GM23248 (cell line): ENCODE measurements at places on chromosomes 7 and 10. TPM values are rescaled to one million over a fixed set of nuclear protein-coding genes. Genes with fewer than 3 reads are reported as not detected.
A peak's percentile ranks its signal among the peaks of the same experiment; 100 is the strongest.

DNA sequence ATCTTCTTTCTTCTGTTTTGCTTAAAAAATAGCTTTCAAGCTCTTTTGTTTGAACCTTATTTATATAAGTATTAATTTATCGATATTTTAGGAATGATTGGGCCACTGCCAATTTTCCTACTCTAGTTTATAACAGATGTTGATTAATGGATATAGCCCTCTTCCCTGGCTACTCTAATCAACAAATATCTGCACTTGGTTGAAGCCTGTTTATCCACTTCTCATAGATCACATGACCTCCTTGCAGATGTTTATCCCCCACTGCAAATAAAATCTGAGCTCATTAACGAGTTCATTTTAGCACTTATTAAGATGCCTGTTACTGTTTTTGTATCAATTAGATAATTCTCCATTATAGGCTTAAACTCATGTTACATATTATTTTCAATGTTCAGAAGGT is 715.3 kb downstream of the CNTNAP2 start:
- DNase-seq, result no peak

DNA sequence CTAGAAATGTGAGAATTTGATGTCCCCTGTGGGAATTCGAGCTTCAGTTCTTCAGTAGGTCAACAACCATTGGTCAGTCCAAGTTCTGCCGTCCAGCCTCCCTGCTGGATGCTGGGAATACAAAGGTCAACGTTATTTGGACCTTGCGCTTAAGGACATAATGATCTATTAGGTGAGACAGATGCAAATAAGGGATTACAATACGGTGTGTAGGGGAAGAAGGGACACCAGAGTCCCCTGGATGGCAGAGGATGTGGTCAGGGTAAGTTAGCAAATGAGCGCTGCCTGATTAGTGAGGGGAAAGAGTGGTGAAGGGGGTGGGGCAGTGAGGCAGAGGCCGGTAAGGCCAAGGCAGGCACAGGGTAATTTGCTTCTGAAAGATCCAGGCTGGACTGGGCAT is 16.2 kb downstream of the CCNY start:
- DNase-seq, result no peak

DNA sequence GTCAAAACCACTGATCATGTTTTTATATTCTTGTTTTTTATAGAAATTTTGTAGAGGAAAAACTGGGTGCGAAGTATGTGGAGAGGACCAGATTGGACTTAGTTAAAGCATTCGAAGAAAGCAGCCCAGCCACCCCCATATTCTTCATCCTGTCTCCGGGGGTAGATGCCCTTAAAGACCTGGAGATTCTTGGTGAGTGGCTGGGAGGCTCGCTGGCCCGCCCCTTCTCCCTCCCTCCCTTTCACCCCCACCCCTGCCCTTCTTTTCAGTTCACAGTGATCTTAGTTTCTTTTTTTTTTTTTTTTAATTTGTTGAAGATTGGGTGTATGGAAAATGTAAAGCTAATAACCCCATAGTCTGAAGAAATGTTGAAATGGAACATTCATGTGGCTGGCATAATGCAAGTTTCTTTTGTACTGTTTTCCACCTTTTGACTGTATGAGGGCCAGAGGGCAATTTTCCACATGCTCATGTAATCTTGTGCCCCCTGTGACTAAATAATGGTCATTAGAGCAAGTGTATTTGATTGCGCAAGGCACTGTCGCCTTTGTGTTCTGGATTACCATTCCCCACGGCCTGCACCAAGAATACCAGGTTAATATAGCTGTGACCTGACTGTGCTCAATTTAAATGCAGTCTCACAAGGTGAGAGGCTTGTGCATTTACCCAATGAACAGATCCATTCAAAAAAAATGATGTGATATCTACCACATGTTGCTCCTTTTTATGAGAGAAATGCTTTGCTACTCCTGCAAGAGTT is 77.7 kb downstream of the CDCA7L start:
- no peak for DNase-seq

The SPDYE3 gene
- polyA plus RNA-seq, result 3.5 and 3.8 TPM in 2 replicates

The FAM53B gene
- 2.1 and 2.7 TPM in 2 replicates for polyA plus RNA-seq

GRCh38 chr7:105016068-105016708 is 2.2 kb downstream of the KMT2E start:
- DNase-seq, result no peak

GRCh38 chr10:120048391-120048790 is 155.9 kb downstream of the SEC23IP start:
- peak; percentile 2 for DNase-seq

The GALNT17 gene
- not detected in 2 replicates for polyA plus RNA-seq

GRCh38 chr10:22736134-22736533 is 21.8 kb upstream of the PIP4K2A start:
- peak; percentile 25 for DNase-seq

GRCh38 chr7:112202816-112203215 is 3.4 kb downstream of the DOCK4 start:
- DNase-seq, result no peak

The PDE1C gene
- polyA plus RNA-seq, result 20.1 and 23.5 TPM in 2 replicates

The DBNL gene
- polyA plus RNA-seq, result 145 and 163 TPM in 2 replicates

The NUTM2B gene
- not detected in 2 replicates for polyA plus RNA-seq

- peak; percentile 85 for DNase-seq
These were observed 19.0 kb upstream of the ANKRD2 start for GRCh38 chr10:97553575-97554031.

- DNase-seq, result no peak
These were observed 47.0 kb downstream of the RASGEF1A start for GRCh38 chr10:43219848-43220247.

DNA sequence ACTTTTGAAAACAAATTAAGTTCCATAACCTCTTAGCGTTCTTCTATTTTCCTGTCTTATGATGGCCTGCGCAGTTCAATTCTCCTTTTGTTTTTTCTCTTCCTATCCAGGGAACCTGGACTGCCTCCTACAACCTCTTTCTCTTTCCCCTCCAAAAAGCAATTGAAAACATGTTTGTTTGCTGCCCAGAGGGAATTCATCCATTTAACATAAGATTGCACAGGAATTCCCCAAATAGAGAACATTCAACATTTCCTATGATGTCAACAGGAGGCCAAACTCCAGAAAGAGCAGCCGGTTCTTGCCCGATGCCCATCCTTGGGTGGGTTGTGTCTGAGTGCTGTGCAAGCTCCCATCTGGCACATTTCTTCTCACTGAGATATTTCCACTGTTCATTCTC is 94.2 kb upstream of the NRP1 start:
- DNase-seq, result peak; percentile 11

The HSPA12A gene
- 5.4 and 5.6 TPM in 2 replicates for polyA plus RNA-seq

DNA sequence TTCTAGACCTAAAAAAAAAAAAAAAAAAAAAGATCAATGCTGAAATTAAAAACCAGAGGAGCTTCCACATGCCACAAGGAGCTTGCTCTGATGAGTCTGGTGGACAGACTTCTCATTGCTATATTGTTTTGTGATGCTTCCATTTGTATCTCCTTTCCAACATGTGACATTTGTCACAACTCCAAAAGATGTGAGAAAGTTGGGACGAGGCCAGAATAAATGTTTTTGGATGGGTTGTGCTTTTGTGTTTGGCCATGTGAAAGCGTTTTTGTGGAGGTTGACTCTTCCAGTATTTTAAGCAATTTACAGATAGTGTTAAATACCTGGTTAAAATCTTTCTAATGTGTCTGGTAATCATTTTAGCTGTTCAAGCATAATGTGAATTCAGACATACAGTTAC is 280.1 kb downstream of the SKAP2 start:
- no peak for DNase-seq

The SOSTDC1 gene
- polyA plus RNA-seq, result not detected in 2 replicates

The NYAP1 gene
- polyA plus RNA-seq, result not detected in 2 replicates

The HIP1 gene
- polyA plus RNA-seq, result 6.1 and 6.2 TPM in 2 replicates

The SYT15B gene
- polyA plus RNA-seq, result 1.5 and 1.8 TPM in 2 replicates

The ANXA8 gene
- polyA plus RNA-seq, result 4.0 and 4.5 TPM in 2 replicates

- DNase-seq, result peak; percentile 59
These were observed 32.3 kb upstream of the NUB1 start for GRCh38 chr7:151309311-151309710.

DNA sequence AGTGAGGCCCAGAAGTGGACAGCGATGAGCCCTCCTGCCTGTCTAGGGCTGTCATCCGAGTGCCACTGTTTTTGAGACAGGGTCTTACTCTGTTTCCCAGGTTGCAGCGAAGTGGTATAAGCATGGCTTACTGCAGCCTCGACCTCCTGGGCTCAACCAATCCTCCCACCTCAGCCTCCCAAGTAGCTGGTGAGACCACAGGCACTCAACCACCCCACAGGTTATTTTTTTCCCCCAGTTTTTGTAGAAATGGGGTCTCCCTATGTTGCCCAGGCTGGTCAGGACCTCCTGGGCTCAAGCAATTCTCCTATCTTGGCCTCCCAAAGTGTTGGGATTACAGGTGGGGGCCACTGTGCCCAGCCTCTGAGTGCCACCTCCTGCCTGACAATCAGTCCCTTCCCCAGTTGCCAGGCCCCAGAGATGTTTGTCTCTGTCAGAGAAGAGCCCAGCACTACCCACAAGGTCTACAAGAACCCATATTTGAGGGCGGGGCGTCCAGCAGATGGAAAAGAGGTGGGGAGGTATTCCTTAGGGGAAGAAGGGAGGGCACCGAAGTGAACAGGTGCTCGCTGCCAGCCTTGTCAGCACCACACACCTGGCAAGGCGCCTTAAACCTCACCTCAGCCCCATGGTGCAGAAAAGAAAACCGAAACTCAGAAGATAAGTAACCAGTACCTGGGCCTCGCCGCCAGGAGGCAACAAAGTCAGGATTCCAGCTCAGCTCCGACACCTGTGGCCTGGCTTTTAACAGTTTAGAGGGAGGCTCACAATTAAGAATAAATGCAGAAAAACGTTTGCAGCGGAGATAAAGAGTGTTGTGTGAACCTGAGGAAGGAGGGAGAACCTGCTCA is 77.4 kb upstream of the ANLN start:
- DNase-seq, result no peak

The TMEM176B gene
- not detected in 2 replicates for polyA plus RNA-seq

GRCh38 chr10:99370993-99371392 is 41.8 kb downstream of the CNNM1 start:
- DNase-seq, result peak; percentile 74

- no peak for DNase-seq
These were observed 162.9 kb downstream of the BAMBI start for GRCh38 chr10:28840202-28840601.

- DNase-seq, result no peak
These were observed 11.8 kb downstream of the RASGEF1A start for GRCh38 chr10:43254881-43255633.

DNA sequence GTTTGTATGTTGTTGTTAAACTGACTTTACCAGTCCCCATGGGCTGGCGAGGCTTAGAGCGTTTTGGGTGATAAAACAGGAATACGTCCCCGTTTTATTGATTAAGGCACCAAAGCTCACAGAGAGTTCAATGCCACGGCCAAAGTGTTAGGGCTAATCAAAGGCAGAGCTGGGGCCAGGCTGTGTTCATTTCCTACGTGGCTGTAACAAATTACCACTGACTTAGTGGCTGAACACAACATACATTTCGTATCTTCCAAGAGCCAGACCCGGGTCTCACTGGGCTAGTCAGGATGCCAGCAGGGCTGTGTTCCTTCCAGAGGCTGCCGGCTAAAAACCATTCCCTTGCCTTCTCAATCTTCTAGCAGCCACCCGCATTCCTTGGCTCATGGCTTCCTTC is 94.4 kb upstream of the HABP2 start:
- no peak for DNase-seq

- DNase-seq, result no peak
These were observed 528.5 kb upstream of the MGMT start for GRCh38 chr10:128938558-128938957.

DNA sequence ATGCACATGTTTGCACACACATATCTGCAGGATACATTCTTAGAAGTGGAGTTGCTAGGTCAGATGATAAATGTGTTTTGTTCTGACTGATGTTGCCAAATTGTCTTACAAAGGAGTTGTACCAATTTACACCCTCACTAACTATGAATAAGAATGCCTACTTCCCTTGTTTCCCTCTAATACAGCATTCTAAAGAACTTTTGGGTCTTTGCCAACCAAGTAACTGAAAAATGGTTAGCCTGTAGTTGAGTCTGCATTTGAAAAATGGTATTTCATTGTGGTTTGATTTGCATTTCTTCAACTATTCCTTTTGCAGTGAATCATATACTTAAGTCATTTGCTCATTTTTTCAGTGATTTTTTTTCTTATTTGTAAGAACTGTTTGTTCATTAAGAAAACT is 48.4 kb downstream of the TMEM26 start:
- DNase-seq, result peak; percentile 75

GRCh38 chr7:16204953-16205352 is 216.4 kb downstream of the CRPPA start:
- DNase-seq, result no peak

The ABCC2 gene
- 0.19 and 0.20 TPM in 2 replicates for polyA plus RNA-seq

DNA sequence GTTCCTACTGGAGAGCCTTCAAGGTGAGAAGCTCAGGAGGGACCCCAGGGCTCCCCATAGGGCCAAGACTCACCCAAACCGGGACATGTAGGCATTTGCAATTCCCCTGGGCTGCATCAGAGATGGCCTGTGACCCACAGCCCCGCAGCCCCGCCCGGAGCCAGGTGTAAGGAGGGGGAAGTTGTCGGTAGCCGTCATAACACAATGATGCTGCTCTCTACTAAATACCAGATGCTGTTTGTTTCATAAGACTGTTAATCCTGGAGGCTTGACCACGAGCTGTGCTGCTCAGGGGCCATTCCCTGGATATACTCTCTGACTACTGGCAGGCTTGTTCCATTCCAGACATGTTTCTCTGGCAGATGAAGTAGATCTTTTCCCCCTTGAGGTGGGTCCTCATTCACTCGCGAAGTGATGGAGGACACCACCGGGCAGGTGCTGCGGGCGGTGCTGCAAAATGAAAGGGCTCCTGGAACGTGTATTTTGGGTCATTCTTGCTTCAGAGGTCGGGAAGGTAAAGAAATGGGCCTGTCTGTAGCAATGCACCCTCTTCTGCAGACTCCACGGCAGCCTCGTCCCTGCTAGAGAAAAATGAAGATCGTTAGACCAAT is 61.1 kb downstream of the MKI67 start:
- peak; percentile 65 for DNase-seq

The COL1A2 gene
- polyA plus RNA-seq, result 9,779 and 9,902 TPM in 2 replicates
